Lung (tissue), 17 donors: ENCODE measurements at places on chromosomes 4 and X.

DNA sequence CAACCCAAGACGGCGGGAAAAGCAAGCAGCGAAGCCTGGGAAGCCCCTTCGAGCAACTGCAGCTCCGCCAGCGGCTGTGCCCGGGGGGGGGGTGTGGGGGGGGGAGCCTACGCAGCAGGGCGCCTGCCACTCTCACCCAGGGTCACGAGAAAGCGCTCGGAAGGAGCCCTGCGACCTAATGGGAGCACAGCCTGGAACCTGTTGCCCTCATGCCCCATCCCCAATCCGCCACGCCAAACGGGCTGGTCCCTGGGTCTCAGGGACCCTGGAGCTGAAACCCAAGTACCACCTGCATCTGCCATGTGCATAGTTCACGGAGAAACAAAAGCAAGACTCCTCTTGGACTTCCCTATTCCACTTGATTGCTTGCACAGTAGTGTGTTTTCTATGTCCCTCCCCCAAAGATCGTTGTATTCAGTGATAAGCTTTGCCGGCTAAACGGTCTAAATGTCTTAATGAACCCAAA, 359 bp upstream of the GAB3 start:
- peak overlapping the region; percentile 93 for H3K27ac ChIP-seq
- H3K4me3 ChIP-seq = no peak overlapping the region
- no peaks in the 10 kb centered on the region for H3K36me3 ChIP-seq
- no peaks in the 10 kb centered on the region for H3K4me1 ChIP-seq
- no peak for DNase-seq

- H3K4me3 ChIP-seq = no peak overlapping the region
- H3K36me3 ChIP-seq = no peaks in the 10 kb centered on the region
- peaks cover 28% of the 10 kb centered on the region for H3K27me3 ChIP-seq
- DNase-seq = no peak
Observed at GRCh38 chrX:101676571-101676970, 16.9 kb upstream of the ARMCX2 start.

DNA sequence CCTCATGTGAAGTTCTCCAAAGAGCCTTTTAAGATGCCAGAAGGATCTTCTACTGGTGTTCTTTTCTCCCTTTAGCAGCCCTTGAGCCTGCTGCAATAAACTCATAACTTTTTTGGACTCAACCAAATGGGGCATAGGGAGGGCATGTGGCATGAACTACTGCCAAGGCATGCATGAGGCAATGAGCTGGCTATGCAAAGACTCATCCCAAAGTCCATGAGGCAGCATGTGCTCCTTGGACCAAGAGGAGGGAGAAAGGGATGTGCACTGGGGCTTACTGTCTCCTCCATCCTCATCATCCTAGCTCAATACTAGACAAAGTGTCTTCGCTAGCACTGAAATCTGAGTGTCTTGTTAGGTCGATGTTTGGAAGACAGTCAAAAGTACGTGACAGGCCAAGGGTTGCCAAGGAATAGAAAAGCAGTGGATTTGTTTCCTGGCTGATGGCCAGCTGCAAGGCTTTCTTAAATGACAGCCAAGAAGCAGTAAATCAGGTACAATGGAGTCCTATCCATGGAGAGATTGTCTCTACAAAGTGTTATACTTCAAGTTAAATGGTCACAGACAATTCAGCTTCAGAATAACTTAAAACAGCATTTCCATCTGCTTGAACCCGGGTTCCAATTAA, 44.5 kb upstream of the ATXN3L start:
- H3K36me3 ChIP-seq = no peaks in the 10 kb centered on the region
- H3K4me3 ChIP-seq = no peak overlapping the region
- H3K4me1 ChIP-seq = no peaks in the 10 kb centered on the region
- no peak overlapping the region for H3K27ac ChIP-seq

DNA sequence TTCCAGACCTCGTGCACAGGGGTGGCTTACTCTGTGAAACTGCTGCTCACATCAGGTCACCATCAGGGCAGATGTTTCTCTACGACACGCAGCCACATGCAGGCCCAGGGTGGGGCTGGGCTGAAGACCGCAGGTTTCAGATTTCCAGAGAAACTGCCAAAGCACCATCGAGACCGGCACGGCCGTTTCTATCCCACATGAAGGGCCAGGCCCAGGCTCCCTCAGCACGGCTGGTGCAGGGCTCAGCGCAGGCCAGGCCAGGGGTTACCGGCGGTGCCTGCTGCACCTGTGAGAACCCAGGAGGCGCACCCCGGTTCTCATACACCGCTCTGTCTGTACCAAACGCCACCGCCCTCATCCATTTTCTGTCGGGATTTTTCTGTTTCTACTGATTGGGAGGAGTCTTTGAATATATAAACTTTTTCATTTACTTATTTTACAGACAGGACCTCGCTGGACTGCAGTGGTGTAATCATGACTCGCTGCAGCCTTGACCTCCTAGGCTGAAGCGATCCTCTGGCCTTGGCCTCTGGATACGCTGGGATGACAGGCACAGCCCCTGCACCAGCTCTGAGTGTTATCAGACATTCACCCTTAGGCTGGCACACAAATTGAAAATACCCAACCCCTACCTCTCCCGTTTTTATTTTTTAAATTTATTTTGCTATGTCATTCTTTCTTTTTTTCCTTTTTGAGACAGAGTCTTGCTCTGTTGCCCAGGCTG, 17.1 kb downstream of the CTBP1 start:
- H3K27ac ChIP-seq = no peak overlapping the region
- H3K27me3 ChIP-seq = no peaks in the 10 kb centered on the region
- peaks cover 4% of the 10 kb centered on the region for H3K36me3 ChIP-seq

DNA sequence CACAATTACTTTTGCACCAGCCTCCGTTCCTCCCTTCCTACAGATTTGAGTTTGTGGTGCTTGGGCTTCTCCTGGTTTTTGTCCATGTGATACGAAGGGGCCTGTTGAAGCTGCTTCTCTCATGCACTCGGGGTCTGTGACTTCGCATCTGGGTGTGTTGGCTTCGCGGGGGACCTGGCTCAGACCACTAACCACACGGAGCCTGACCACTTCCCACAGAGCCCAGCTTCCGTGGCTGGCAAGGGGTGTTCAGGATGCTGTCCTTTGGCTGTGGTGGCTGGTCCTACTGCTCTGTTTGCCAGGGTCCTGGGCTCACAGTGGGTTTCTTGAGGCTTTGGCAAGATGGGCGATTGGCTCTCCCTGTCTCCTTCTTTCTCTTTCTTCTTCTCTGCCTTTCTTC, 19.8 kb upstream of the XG start:
- H3K4me3 ChIP-seq = no peak overlapping the region
- DNase-seq = no peak
- no peaks in the 10 kb centered on the region for H3K27me3 ChIP-seq
- H3K4me1 ChIP-seq = no peaks in the 10 kb centered on the region

DNA sequence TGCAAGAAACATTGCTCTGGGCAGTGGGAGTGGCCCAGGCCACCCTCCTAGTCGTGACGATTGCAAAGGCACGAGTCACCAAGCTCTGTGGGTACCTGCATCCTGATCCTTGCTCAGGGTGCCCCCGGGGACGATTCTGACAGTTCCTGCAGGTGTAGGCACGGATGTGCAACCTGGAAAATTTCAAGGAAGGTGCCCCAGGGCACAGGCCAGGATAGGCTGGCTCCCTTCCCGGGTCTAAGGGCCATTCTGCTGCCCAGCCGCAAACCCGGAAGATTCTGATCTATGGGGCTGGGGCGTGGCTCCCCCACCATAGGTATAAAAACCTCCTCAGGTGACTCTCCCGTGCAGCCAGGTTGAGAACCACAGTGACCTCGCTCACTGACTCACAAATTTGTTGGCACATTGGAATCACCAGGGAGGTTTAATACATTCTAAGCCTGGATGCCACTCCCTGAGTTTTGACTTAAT, 228.5 kb downstream of the PTTG2 start:
- H3K4me1 ChIP-seq = peaks cover 8% of the 10 kb centered on the region
- no peaks in the 10 kb centered on the region for H3K27me3 ChIP-seq
- no peak overlapping the region for H3K4me3 ChIP-seq
- DNase-seq = no peak
- no peak overlapping the region for H3K27ac ChIP-seq
- H3K36me3 ChIP-seq = no peaks in the 10 kb centered on the region

DNA sequence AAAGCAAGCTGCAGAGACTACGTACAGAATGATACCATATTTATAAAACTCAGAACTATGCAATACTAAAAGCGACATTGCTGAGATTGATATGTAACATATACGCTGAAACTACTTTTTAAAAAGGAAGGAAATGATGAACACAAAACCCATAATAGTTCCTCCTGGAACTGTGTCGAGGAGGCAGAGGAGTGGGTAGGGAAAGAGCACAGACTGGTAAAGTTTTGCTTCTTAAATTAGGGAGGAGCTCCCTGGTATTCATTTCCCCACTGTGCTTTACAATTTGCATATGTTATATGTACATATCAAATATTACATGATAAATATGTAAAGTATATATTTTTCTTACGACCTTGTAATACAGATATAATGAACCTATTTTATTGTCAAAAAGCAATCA, 13.9 kb downstream of the UFSP2 start:
- H3K36me3 ChIP-seq = peaks cover 35% of the 10 kb centered on the region
- no peak overlapping the region for H3K4me3 ChIP-seq
- H3K27ac ChIP-seq = no peak overlapping the region

DNA sequence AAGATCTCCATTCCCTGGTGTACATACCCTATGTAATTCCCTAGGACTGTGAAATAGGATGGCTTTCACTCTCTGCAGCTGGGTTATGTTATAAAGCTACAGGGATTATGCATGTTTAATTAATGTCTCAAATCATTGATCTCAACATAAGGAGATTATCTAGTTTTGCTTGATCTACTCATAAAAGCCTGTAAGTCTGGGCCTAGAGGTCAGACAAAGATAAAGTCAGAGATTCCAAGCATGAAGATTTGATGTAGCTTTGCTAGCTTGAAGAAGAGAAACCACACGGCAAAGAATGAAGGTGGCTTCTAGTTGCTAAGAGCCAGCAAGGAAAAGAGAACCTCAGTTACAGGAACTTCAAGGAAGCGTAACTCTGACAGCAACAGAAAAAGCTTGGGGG, 456.9 kb downstream of the CCSER1 start:
- DNase-seq = no peak
- no peak overlapping the region for H3K4me3 ChIP-seq
- H3K27me3 ChIP-seq = no peaks in the 10 kb centered on the region
- no peaks in the 10 kb centered on the region for H3K4me1 ChIP-seq
- H3K36me3 ChIP-seq = no peaks in the 10 kb centered on the region
